NCI-H446 (cell line): ENCODE measurements at places on chromosomes 4 and X.

DNA sequence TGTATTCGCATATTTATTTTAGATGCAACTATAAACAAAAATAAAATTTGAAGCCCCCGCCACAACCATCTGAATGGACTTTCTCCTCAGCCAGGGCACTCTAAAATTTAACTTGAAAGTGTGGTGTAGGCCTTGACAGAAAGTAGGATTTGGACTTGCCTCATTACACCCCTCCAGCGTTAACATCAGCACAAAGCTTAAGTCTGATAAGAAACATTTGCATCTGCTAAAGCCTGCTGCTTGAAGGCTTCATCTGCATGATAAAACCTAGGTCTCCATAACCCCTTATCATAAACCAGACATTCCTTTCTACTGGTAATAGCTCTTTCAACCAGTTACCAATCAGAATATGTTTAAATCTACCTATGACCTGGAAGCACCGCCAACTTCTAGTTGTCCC is 1046.5 kb downstream of the FAT4 start:
- DNase-seq = no peak

- no peak for DNase-seq
Measured at GRCh38 chr4:173171987-173172386, 3.4 kb downstream of the GALNT7 start.

GRCh38 chr4:42119886-42120285 is 32.6 kb downstream of the BEND4 start:
- no peak for DNase-seq

- DNase-seq = peak; percentile 2
Measured at GRCh38 chr4:13548059-13548983, 4.0 kb upstream of the NKX3-2 start.

DNA sequence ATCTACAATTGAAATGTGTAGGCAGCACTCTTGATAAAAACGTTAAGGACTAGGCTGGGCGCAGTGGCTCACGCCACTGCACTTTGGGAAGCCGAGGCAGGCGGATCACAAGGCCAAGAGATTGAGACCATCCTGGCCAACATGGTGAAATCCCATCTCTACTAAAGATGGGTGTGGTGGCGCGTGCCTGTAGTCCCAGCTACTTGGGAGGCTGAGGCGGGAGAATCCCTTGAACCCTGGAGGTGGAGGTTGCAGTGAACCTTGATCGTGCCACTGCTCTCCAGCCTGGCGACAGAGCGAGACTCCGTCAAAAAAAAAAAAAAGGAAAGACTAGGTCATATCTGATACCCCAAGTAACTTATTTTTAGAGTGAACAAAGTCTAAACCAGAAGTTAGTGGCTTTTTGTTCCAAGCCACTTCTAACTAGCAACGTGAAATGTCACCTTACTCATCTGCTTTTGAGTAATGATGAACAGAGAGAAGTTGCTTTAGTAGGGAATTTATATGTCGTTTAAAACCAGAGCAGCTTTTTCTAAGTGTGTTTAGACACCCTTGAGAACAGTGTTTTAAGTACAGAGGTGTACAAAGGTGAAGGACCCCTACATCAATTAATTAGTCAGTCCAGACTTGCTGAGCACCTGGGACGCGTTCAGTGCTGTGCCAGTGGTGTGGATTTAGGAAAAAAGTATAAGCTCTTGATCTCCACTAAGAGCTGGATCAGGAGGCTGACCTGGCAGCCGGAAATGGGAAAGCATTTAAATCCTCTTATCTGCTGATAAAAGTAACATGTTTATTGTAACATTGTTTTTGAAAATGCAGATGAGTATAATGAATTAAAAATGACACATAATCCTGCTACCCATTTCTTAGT is 23.5 kb downstream of the SPRY1 start:
- no peak for DNase-seq

DNA sequence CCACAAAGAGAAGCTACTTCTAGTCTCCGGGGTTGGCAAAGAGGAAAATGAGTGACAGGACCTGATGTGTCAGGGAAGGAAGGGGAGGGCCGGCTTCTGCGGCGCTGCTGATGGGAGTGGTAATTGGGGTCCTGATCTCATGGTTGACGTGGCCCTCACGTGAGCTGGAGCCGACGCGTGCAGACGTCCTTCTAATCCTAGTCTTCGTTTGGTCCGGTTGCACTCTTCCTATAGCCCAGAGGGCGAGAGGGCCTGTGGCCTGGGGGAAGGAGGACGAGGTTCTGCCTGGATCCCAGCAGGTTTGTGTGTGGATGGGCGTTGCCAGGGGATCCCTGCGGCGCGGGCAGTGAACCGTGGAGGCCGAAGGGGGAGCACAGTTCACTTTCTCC is at the start of gene ARMCX1:
ARMCX1 (plus strand) TSS at position 186 of the 389 bp plus-strand sequence. CDS start 2,384 bp downstream, outside the sequence.
- peak; percentile 71 for DNase-seq

- DNase-seq = no peak
Measured at GRCh38 chrX:135489542-135489941, 30.9 kb upstream of the INTS6L start.

- DNase-seq = no peak
Measured at GRCh38 chr4:80305466-80305865, 30.1 kb upstream of the CFAP299 start.

- DNase-seq = no peak
Measured at GRCh38 chrX:18607966-18608365, 63.9 kb downstream of the RS1 start.

GRCh38 chr4:16772366-16772850 is 126.0 kb downstream of the LDB2 start:
- DNase-seq = no peak

DNA sequence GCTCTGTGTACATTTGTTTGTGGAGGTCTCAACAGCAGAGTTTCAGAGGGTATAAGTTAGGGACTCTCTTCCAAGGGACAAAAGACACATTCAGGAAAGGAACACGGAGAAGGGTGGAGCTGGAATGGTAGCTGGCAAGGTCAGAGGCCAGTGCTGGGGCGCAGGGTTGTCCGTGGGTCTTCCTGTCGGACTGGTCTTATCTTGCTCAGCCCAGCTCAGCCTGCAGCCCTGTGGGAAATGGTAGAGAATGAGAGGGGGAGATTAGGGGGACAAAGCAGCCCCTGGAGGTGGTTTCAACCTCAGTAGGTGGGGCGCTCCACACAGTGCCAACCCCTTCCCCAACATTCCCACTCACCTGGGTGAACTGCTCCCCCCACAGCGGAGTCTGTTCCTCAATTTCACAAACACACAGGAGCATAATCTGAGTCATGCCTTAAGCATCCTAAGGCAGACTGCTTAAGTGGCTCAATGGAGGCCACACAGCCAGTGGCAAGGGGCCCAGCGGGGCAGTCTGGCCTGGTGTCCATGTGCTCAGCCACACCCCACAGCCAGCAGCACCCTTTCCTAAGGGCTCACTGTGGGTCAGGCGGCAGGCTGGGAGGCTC is 6.9 kb upstream of the HDAC6 start:
- DNase-seq = no peak

- DNase-seq = no peak
Measured at GRCh38 chr4:7855731-7856130, 83.9 kb downstream of the AFAP1 start.

- DNase-seq = no peak
Measured at GRCh38 chr4:188854436-188854835, 715.2 kb downstream of the TRIML1 start.

DNA sequence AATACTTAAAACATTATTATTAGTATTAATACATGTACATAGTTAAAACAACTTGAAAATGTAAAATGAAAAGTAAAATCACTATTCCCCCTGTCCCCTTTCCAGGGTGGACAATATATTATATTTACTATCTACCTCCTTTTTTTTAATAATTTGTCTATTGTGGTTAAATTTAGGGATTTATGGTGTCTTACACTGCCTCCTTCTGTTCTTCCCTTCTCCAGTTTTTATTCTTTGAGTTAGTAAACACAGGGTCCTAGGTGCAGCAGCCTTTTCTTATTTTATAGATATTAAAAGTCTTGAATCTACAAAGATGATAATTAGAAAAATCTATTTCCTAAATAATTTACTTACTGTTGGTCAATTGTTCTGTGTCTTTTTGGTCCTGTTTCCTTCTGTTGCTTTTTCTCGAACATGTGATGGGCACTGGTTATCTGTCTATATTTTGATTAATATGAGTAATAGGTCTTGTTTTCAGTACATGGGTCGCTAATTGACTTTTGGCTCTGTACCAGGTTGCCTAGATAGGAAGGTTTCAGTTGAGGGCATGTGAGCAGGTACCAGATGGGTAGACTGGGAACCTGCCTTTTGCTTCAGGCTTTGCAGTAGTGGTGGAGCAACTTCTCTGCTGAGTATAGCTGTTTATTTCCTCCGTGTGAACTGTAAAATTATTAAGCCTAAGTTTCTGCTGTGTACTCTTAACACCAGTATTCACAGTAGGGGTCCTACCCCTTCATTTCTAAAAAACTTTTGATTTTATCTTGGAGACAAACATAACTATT is 1.1 kb downstream of the NUDT9 start:
- peak; percentile 6 for DNase-seq

- DNase-seq = no peak
Measured at GRCh38 chr4:120431180-120431579, 364.5 kb upstream of the MAD2L1 start.

GRCh38 chr4:171538601-171539100 is 274.6 kb upstream of the GALNTL6 start:
- DNase-seq = no peak

DNA sequence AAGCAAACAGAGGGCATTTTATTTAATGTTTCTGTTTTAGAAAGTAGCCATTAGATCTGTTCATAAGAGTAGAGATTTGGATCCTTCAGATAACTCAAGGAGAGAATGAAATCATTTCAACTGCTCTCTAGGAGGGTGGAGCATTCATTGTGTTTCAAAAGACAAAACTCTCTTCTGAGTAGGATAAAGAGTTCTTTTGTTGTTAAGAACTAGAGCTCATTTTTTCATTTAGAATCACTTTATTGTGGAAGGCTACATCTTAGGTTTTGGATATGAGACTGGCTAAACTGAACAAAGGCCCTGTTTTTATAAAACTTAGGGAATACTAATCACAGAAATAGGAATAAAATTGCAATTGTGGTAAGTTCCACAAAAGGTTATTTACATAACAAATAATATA is 193.9 kb upstream of the PCDH10 start:
- DNase-seq = no peak

- DNase-seq = no peak
Measured at GRCh38 chr4:148674876-148675275, 232.7 kb upstream of the NR3C2 start.

- DNase-seq = no peak
Measured at GRCh38 chrX:19698122-19698521, 182.8 kb upstream of the MAP3K15 start.

- DNase-seq = no peak
Measured at GRCh38 chr4:76895619-76896018, 2.3 kb downstream of the SOWAHB start.

- DNase-seq = no peak
Measured at GRCh38 chr4:145230726-145231125, 50.3 kb upstream of the OTUD4 start.

DNA sequence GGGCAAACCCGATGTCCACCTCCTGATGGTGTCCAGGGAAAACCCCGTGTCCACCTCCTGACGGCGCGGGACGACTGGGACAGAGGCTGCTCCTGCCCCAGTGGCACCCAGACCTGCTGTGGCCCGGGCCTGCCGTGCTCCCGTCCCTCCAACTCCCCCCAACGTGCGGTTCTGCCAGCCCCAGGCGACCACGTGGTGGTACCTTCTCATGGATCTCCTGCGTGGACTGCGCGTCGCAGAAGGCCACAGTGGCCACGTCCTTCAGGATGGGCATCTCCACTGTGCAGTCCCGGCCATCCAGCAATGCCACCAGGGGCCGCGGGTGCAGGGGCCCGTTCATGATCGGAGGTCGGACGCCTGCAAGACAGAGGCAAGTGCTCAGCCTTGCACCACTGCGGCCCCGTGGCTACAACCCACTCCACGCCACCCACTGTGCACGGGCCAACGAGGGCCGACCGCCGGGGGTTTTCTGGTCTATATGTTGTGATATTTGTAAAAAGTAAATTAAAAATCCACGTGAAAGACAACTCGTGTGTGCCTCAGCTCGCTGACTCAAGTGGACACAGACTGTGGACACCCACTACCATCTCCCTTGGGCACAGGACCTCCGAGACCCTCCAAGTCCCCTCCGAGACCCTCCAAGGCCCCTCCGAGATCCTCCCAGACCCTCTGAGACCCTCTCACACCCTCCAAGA is 10.8 kb downstream of the CTBP1 start:
- DNase-seq = no peak

- DNase-seq = no peak
Measured at GRCh38 chr4:84342161-84342560, 156.9 kb downstream of the NKX6-1 start.

DNA sequence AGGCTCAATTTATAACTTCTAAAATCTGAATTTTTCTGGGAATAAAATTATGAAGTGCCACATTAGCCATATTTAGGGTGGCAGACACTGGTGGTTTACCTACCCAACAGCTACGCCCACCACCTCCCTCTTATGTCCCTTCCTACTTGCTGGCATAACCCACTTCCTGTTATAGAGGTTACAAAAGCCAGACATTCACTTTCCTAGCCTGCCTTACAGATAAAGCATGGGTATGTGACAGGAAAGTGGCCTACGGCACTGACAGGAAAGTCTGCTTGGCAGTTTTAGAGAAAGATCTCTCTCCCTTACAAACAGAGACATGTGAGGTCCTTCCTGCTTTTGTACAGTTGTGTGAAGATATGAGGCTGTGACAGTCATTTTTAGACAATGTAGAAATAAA is 12.4 kb downstream of the DDX53 start:
- DNase-seq = no peak

DNA sequence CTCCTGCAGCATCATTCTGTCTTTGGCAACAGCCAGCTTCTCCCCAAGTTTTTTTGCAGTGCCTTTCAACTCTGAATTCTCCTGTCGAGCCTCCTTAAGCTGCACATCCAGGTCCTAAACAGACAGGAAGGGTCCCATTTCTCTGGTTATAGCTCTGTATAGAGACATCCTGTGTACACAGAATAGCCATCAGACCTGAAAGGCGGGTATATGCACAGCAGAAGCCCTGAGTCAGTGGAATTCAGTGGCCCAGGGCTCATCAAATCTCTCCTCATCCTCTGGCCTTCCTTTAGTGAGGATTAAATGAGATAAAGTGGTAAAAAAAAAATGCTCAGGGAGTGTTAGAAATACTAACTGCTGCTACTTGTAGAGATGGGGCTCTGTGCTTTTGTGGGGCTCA is 73.8 kb downstream of the FAM184B start:
- no peak for DNase-seq

GRCh38 chrX:100411802-100412715 is 2.0 kb upstream of the PCDH19 start:
- DNase-seq = no peak

- DNase-seq = no peak
Measured at GRCh38 chr4:98473046-98473445, 185.4 kb downstream of the TSPAN5 start.

DNA sequence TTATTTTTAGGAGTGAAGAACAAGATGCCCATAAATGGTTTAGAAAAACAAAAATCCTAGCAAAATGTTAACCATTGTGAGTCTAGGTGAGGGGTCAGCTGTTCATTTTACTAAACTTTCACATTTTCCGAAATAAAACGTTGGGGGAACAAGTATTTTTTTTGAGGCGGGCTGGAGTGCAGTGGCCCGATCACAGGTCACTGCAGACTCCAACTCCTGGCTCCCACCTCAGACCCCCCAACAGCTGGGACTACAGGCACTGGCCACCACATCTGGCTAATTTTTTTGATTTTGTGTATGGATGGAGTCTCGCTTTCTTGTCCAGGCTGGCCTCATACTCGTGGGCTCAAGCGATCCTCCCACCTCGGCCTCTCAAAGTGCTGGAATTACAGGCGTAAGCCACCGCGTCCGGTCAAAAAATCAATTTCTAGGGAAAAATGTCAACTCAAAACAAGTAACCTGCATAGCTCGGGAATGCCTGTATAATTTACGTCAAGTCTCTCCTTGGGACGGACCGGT is 742 bp upstream of the TAF1 start:
- no peak for DNase-seq

GRCh38 chr4:20474119-20474518 is 222.4 kb downstream of the SLIT2 start:
- no peak for DNase-seq
